Effector memory CD8-positive, alpha-beta T cell (primary cell): ENCODE measurements at places on chromosomes 5 and 9.

- no peak for DNase-seq
Measured at GRCh38 chr9:16559418-16560188, 310.9 kb downstream of the BNC2 start.

DNA sequence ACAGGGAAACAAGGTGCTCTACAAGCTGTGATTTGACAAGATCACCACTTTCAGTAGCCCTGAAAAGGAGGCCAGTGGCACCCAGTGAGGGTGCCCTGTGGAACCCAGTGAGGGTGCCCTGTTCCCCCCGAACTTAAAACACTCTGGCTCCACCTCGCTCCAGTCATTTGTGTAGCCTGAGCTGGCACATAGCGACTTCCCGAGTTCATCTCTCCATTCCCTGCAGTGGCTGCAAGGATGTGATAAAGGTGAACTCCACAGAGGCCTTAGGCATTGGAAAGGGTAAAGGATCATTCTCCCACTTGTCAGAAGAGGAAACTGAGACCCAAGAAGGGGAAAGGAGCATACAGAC is 21.9 kb upstream of the ANXA6 start:
- no peak for DNase-seq

GRCh38 chr9:91481972-91482371 is 58.3 kb upstream of the NFIL3 start:
- DNase-seq = no peak

DNA sequence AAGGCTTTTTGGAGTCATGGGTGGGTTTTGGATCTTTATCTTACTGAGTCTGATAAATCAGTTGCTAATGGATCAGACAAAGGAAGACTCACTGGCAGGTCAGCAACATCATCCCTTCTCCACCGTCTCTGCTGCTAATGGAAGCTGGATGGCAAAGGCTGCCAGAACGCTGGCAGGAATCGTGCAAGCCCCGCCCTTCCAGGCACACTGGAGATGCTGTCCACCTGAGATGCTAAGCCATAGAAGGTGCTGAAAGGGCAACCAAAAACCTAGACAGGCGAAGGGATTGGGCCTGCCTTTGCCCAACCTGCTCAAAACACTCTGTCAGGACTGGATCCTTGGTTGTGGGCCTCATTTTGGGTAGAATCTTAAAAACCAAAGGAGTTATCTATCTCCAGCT is 139.5 kb upstream of the FSTL4 start:
- no peak for DNase-seq

- no peak for DNase-seq
Measured at GRCh38 chr5:606061-606460, 6.1 kb upstream of the CEP72 start.

DNA sequence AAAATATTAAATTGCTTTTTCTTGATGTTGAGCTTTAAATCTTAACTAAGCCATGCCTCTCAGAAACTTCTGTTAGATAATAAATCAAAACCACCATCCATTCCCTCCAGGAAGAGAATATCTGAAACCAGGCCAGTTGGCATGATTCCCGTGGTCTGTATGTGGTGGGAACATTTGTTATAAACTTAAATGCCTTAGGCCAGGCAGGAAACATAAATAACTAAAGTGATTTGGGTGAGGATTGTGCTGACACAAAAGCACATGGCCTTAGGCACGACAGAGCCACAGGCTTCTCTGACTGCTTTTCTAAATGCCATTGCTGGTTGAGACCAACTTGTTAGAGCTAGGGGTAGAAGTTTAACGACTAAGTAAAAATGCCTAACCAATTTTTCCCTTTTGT is 255.9 kb downstream of the GABRG2 start:
- DNase-seq = no peak

GRCh38 chr9:133058071-133058470 is 3.7 kb upstream of the CEL start:
- DNase-seq = no peak

DNA sequence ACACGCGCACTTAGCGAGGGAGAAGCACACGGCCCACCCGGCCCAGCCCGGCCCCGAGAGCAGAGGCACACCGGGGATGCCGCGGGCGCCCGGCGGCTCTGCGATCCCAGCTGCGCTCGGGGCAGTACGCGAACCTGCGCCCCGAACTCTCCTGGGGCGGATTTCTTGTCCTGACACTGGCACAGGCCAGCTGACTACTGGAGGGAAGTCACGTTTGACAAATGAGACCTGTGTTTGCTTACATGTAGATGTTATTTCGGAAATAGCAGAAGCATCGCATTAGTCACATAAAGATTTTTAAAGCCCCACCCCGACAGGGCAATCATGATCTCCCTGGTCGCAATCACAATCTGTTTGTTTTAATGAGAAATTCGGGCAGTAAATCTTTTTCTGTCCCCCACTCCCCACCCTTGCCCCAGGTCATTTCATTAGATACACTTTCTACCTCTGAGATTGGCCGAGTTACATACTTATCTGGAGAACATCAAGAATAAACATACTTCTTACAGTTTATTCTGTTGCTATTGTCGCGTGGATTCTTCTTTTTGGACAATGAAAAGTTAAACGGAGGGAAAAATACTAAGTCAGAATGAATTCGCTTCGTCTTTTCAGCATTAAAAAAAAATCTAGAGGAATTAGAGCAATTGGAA is 518.9 kb downstream of the CTNND2 start:
- DNase-seq = no peak

- DNase-seq = no peak
Measured at GRCh38 chr5:145467446-145467845, 367.7 kb downstream of the PRELID2 start.

DNA sequence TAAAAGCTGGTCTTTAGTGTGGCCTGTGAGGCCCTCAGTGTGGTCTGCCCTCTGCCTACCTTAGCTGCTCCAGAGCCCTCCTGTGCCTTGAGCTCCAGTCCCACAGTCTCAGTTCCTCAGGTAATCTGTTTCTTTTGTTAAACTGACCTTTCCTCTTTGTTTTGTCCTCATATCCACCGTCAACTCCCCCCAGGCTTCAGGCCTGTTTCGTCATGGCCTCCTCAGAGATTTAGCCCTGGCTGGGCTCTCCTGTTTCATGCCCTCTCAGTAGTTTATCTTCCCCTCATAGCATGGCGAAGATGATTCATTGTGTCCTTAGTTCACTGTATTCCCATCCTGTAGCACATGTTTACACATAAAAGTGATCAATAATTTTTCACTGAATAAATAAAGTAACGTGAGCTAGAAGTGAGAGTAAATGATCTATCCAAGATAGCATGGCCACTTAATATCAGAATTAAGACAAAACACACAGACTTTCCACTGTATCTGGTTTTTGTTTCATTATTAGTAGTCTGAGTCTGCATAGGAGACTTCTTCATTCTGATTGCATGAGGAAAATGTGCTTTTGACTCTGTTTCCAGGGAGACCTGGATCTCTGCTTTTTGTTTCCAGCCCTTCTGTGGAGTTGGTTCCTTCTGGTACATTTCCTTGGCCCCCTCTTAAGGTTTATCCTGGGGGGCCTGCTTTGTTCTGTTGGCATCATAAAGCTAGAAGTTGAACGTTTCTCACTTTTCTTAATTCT is 70.5 kb downstream of the SNX24 start:
- no peak for DNase-seq

DNA sequence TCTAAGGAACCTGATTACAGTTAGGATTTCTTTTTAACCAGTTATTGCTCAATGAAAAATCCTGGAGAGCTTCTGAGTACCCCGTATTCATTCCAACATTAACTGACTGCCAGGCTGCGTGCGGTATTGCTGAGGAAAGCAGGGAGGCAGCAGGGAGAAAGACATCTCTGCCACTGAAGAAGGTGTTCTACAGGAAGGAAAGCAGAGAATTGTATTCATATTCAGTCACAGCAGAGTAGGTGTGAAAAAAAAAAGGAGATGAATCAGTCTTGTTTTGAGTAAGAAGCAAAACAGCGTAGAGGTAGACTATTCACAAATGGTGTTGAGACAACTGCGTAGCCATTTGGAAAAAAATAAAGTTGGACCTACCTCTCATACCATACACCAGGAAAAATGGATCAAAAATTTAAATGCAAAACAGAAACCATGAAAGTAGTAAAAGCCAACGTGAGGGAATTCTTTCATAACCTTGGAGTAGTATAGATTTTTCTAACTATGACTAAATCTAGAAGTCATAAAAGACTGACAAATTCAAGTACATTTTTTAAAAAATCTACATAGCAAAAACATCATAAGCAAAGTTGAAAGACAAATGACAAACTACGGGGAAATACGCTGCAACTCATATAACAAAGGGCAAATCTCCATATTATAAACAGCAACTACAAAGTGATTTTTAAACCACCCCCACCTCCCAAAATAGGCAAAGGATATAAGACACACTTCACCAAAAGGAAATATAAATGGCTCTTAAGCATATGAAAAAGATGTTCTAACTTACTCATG is 9.9 kb upstream of the NR4A3 start:
- DNase-seq = no peak
